Mesendoderm (in vitro differentiated cells): ENCODE measurements at places on chromosomes 2 and 18.

- peak; percentile 61 for DNase-seq
Measured at GRCh38 chr2:20537423-20538307, 90.8 kb downstream of the RHOB start.

DNA sequence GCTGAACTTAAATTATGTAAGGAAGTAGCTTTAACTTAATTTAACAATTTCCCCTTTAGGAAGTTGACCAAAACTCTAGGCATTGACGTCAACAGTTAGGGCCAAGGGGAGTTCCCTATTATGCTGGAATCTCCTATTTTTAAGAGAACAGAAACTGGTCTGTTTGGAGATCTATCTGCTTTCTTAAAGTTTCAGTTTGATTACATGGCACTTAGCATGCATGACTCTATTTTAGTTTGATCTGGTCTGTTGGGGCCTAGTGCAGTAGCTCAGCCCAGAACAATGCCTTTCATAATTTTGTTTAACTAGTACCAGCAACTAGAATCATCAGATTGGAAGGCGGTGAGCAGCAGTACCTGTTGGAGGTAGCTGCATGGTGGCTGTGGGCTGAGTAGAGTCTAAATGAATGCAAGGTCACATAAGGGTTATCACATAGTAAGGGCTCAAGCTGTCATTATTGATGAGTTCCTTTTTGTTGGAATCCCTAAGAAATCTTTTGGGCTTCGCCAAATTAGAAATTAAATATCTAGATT lies 60.5 kb upstream of the ZNG1B start:
- no peak for DNase-seq

DNA sequence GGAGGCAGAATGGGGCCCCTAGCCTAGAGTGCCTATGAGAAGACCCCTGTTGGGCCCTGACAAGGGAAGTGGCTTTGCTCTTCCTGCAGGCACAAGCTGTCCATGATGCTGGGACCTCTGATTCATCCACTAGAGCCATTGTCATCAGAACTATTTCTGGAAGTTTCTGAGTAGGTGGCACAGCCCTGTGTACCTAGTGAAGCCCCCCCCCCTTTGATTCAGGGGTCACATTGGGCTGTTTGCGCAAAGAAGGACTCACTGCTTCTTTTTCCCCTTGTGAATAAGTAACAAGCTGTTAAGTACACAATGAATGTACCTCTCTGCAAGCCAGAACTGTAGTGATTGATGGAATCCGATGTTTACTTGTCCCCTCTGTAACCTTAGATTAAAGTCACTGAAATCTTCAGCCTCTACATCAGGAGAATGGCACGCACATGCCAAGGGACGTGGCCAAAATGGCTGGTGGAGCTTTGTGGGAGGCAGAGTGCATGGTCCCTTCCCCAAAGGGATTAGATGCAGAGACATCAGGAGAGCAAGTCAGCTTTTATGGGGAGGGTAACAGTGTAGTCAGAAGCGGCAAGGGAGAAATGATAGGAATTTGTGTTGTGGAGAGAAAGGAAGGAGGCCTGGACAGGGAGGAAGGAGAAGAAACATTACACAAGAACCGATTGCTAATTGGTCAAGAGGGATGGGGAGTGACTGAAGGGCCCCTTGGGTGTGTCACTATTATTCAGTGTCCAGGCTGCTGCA lies 267.6 kb upstream of the RAB12 start:
- peak; percentile 25 for DNase-seq

- DNase-seq, result no peak
Measured at GRCh38 chr2:3251946-3252345, 125.7 kb downstream of the EIPR1 start.

- no peak for DNase-seq
Measured at GRCh38 chr18:49844903-49845302, 31.6 kb upstream of the ACAA2 start.

DNA sequence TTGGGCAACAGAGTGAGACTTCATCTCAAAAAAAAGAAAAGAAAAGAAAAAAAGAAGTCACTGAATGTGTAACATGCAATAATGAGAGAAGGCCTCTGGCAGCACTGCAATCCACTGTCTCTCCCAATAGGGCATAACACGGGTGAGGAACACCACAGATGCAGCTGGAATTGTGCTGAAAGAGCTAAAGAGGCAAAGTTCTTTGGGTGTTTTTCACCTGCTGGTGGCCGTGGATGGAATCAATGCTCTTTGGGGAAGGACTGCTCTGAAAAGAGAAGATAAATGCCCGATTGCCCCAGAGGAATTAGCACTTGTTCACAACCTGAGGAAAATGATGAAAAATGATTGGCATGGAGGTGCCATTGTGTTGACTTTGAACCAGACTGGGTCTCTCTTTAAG lies 31.0 kb upstream of the CYBRD1 start:
- DNase-seq, result peak; percentile 69

DNA sequence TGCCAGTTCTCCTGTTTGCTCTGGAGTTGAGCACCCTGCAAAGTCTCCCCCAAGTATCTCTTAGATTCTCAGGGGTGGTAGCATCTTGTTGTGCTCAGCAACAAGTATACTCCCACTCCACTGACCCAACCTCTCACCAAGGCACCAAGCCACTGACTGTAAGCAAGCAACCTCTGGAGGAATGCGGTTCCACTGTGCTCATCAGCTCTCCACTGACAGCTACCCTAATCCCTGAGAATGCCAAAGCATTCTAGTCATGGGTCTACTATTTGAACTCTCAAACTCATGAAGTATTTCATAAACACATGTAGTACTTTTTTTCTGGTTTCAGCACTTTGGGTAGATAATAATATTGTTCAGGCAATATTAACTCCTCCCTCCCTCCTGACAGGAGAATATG lies 170.0 kb downstream of the EPHA4 start:
- no peak for DNase-seq

GRCh38 chr18:7817575-7818230 lies 250.6 kb downstream of the PTPRM start:
- no peak for DNase-seq

DNA sequence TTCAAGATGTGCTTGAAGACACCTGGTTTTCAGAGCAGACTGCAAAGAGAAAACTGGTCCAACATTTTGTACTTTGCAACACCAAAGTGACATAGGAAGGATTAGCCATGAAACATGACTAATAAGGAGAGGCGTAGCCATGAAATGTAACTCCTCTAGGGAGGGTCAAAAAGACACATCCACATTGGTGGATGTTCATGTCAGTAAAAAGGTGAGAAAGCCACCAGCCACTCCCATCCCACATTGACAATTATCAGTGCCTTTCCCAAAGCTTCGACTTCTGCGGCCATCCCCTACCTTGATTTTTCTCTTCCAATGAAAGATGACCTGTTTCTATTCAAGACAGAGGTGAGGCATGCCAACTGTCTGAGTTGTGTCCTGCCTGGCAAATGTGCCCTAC lies 223.2 kb downstream of the ALK start:
- no peak for DNase-seq

DNA sequence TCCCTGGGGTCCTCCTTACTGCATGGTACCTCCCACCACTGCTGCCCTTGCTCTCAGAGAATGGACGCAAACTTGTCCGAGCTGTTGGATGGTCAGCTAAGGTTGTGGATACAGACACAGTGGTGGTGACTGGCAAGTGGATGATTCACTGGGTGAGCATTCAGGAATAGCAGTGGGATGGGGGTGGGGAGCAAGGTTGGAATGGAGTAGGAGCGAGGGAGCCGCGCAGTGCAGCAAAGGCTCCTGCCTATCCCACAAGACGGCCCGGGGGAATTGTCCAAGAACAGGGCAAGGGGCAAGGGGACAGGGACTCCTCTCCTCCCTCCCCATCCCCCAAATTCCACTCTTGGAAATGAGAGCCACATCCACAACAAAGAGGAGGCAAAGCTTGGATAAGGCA lies 102.2 kb downstream of the PIEZO2 start:
- peak; percentile 51 for DNase-seq

GRCh38 chr2:72848436-72849137 lies 22.8 kb upstream of the EXOC6B start:
- no peak for DNase-seq

- DNase-seq, result no peak
Measured at GRCh38 chr18:7290077-7290476, 59.2 kb downstream of the LRRC30 start.

- DNase-seq, result no peak
Measured at GRCh38 chr2:139216435-139216834, 436.2 kb upstream of the NXPH2 start.

- DNase-seq, result no peak
Measured at GRCh38 chr2:222292149-222293134, 6.4 kb downstream of the PAX3 start.

DNA sequence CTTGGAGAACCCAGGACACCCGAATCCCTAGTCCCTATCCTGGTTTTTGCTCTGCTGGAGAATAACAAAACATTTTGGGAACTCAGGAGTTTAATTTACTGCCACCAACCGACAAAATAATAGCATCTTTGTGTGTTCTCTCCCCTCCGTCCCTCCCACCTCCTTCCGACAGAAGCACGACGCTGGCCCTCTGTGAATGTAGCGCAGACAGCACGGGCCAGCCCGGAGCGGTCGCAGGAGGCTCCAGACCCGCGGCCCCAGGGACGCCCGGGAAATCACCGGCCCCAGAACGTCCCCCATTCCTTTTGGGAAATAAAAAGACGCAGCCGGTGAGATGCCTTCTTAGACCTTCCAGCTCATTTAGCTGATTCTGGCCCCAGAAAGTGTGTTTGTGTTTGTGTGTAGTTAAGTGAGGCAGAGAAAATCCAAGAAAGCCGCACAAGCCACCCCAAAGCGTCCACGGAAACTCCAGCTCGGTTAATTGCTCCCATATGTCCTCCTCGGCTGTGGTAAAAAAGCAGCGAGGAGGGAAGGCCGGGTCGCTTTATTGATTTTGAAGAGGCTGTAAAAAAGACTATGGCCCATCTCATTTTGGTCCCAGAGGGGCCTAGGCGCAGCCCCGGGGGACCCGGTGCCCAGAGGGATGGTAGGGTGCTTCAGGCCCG lies 577 bp upstream of the TANC1 start:
- peak; percentile 79 for DNase-seq

- DNase-seq, result no peak
Measured at GRCh38 chr2:189851174-189851826, 67.0 kb downstream of the PMS1 start.

GRCh38 chr2:27221166-27221565 lies 4.0 kb downstream of the CAD start:
- DNase-seq, result no peak

GRCh38 chr18:39599251-39599650 lies 2033.7 kb upstream of the CELF4 start:
- DNase-seq, result no peak

- no peak for DNase-seq
Measured at GRCh38 chr2:219901155-219901554, 273.7 kb downstream of the SLC4A3 start.

- DNase-seq, result no peak
Measured at GRCh38 chr2:45905632-45905958, 254.1 kb downstream of the PRKCE start.

DNA sequence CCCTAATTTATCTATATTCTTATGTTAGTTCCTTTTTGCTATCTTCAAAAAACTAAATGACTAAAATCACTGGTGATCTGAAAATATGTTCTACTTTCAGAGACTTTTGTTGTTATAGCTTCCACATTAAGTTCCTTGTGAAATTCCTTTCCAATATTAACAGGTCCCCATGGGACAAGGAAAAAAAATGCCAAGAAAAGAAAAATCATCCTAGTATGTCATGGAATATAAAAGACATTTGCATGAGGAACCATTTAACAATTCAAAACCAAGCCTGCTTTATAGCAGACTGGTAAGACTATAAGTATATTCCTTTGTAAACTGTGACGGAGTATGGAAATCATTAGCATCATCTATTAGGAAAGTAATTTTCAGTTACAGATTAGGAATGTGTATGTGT lies 48.1 kb downstream of the COBLL1 start:
- no peak for DNase-seq

GRCh38 chr2:182193291-182193690 lies 207.6 kb downstream of the PPP1R1C start:
- peak; percentile 10 for DNase-seq

GRCh38 chr2:30229596-30229995 lies 1.7 kb upstream of the LBH start:
- DNase-seq, result no peak

- no peak for DNase-seq
Measured at GRCh38 chr18:3046216-3046808, 33.4 kb upstream of the LPIN2 start.

GRCh38 chr2:67399144-67399543 lies 2.0 kb downstream of the ETAA1 start:
- no peak for DNase-seq

DNA sequence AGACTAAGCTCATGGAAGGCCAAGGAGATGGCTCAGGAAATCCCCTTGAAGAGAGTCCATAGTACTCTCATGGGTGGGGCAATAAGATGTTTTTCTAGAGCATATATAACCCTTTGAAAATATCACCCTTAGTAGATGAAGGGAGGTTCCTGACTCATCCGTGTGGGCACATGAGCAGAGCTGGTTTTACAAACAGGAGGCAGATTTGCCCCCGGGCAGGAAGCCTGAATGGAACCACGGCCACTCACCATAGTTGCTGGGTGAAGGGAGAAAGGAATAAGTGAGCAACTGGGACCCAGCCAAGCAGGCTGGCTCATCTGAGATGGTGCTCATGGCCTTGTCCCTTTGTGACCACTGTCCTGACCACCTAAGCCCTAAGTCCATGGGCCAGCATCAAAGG lies 29.0 kb upstream of the MAPRE3 start:
- no peak for DNase-seq

- DNase-seq, result peak; percentile 3
Measured at GRCh38 chr2:216796115-216796840, 63.6 kb downstream of the TNP1 start.

- DNase-seq, result peak; percentile 90
Measured at GRCh38 chr2:14634489-14635390, 2.2 kb downstream of the LRATD1 start.

DNA sequence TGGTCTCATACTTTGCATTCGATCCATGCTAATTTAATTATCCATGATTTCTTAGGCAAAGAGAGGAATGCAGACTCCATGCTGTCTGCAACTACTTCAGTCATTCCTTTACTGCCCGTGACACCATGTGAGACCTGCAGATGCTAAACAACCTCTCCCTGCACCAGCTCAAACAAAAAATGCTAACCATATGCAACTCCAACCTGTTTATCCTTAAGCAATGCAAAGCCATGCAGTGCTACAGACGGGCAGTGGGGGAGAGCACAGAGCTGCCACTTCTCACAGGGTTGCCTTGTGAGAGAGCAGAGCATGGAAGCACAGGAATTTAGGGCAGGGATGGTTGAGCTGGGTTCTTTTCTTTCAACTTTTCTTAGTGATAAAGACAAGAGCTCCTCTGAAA lies 74.9 kb upstream of the KLHL14 start:
- DNase-seq, result peak; percentile 85

DNA sequence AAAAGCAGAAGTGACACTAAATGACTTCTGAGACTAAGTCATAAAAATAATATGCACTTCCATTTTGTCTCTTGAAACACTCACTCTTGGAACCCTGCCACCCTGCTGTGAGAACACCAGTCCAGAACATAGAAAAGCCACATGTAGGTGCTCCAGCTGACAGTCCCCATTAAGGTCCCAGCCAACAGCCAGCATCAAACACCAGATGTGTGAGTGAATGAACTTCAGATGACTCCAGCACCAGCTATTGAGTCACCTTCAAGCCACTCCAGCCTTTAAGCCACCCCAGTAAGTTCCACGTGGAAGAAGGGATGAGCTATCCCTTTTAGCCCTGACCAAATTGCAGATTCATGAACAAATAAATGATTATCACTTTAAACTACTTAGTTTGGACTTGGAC lies 31.5 kb upstream of the LGALSL start:
- DNase-seq, result no peak

- no peak for DNase-seq
Measured at GRCh38 chr2:67164771-67165522, 232.2 kb upstream of the ETAA1 start.
